ENCODE measurements at places on chromosomes 1 and 21.

DNA sequence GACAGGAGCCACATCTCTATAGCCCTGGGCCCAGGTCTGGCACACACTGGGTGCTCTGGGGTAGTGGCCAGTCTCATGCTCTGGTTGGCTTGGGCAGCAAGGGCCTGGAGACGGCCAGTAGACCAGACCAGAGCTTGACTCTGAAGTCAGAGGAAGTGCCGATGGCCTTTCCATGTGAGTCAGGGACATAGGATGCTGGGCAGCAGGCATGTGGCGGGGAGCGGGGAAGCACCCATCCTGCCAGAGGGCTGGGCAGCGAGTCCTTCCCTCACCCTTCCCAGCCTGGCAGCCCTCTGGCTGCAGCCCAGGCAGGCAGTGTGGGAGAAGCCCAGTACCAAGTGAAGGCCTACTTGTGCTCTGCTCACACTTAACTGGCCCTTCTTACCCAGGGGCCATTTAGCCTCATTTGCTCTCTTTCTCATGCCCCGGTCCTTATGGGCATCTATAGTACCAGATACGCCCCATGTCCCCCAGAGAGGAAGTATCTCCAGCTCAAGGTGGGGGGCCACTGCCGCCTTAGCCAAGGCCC is 3.3 kb downstream of the GPR153 start:
- DNase-seq, result no peak

DNA sequence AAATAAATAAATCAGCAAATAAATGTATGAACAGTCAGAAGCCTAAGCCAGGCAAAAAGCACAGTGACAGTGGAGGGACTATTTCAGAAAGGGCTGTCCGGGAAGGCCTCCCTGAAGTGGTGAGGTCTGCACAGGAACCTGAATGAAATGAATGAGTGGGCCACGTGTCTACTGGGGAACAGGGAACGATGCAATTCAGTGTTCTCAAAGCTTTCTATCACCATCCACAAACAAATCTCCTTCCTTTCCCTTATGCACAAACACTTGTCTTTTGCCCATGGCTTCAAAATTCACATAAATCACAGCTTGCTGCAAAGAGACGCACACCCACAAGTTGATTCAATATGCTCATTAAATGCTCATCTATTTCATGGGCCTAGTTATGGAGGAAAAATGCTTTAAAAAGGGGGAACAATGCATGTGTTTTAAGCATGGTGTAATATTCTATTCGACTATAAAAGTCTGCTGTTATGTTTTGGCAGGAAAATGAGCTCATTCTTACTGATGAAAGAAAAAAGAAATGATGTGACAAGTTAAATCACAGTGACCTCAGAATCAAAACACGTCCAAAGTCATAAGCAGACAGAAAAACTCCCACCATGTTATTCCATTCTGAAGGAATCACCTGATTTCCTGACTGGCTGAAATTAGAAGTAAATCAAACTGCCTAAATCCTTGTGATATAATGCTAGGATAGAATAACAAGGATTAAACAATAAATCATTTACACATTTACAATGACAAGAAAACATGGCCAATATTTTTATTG is 21.6 kb downstream of the URB1 start:
- no peak for DNase-seq

DNA sequence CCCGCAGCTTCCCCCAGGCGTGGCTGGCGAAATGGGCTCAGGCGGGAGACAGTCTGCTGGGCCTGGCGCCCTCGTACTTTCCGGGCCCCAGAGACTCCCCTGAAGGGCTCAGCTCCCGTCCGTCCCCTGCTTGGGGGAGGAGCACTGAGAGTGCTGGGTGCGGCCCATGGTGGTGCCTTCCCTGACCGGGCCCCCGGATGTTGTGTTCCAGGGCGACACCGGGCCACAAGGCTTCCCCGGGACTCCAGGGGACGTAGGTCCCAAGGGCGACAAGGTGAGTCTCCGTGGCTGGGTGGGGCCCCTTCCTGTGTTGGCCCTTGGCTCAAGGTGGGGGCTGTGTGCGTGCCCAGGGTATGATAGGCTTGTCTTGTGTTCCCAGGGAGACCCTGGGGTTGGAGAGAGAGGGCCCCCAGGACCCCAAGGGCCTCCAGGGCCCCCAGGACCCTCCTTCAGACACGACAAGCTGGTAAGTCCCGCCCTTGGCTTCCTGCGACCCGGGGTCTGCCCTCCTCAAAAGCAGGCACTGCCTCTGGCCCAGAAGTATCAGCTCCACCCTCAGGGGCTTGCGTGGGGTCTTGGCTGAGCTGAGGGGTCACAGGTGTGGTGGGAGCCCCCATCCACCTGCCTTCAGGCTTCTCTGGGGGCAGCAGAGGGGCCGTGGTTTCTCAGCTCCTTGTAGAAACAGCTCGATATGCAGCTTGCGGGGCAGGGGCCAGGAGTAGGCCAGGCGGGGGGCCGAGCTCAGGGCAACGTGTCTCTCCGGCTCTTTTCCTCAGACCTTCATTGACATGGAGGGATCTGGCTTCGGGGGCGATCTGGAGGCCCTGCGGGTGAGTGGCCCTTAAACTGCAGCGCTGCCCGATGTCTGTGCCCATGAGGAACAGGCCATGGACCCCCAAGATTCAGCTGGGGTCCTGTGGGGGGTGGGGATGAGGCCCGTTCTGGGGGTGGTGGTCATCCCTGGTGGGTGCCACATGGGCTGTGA is 62.3 kb downstream of the SLC19A1 start:
- DNase-seq, result no peak

DNA sequence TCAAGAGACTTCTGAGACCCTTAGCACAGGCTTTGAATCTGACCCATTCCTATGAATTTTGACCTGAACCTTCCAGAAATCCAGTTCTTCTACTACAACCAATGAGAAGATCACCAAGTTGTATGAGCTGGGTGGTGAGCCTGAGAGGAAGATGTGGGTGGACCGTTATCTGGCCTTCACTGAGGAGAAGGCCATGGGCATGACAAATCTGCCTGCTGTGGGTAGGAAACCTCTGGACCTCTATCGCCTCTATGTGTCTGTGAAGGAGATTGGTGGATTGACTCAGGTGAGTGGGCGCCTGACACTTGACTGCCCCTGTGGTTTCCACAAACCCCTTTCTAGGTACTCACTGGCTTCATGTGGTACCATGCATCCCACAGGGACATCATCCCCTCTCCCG is 20.0 kb upstream of the PIGV start:
- DNase-seq, result no peak

DNA sequence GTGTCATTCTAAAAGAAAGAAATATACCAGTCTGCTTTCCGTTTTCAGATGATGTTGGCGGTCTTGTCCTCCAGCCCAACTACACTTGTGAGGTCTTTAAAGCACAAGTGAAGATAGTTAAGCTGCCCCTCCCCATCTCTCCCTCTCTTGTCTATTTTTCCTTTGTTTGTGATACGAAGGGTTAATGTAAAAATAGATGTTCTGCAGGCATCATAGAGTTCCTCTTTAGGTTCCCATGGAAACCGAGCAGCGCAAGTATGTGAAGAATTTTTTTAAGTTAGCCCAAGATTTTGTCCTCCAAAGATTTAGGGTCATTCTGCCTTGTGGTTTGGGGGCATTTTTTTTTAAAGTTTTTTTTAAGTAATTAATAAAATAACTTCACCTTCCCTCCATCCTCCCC is 232.4 kb upstream of the AJAP1 start:
- peak; percentile 1 for DNase-seq

DNA sequence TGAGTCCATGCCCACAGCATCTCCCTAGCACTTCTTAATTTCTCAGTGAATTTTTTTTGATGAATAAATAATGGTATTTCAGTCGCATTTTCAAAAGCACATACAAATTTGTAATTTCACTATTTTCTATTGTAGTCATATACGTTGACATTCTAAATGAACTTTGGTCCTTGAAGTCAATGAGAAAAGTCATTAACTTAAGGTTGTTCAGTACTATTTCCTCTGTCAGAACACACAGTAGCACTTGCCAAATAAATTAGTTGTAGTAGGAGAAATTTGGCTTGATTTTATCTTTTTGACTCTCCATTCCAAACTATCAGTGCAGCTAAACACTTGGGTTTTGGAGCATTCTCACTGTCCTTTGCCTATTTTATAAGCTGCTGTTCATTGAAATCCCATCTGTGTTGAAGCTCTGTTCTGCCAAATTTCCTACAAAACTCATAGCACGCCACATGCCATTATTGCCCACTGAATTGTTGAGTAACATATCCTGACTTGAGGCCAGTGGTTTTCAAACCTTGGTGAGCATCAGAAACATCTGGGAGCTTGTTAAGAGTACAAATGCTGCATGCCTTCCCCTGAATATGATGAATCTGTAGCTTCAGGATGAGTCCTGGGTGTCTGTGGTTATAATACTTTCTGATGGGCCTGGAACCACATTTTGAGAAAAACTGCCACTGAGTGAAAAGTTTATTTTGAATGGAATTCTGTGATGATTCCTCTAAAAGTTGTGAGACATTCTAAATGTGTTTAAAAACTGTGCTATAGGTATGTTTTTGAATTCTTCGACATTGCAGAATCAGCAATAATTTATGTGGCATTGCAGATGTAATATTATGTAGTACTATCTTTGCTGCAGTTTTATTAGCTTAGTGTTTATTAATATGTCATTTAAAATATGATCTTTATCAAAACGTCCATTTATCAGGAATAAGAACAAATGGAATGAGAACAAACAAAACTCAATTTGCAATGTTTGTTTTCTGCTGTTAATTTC is 78.9 kb downstream of the DNM3 start:
- no peak for DNase-seq

- DNase-seq, result no peak
These were observed 7.6 kb downstream of the DENND2D start for GRCh38 chr1:111192658-111193519.

GRCh38 chr1:167197692-167198091 is 23.0 kb upstream of the POU2F1 start:
- DNase-seq, result peak; percentile 21

DNA sequence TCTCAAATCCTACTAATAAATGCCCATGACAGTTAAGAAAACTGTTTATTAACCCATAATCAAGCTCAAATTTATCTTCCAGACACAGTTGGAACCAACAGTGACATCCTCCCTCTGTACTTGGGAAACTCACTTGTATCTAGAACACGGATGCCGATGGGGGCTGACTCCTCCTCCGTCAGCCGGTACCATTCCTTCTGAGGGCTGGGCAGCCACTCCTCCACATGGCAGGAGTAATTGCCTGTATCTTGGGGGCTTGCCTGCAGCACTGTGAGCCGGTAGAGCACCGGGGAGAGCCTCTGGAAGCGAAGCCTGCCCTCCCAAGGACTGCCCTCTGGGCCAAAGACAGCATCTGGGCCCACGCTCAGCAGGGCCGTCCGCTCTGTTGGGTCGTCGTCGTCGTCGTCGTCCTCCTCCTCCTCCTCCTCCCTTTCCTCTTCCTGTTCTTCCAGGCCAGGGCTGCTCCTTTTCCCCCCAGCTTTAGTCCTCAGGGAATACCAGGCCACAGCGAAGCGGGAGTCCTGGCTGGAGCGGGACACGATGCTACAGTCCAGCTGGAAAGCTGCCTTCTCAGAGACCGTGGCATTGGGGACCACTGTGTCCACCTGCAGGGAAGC is 8.5 kb upstream of the CD58 start:
- no peak for DNase-seq

DNA sequence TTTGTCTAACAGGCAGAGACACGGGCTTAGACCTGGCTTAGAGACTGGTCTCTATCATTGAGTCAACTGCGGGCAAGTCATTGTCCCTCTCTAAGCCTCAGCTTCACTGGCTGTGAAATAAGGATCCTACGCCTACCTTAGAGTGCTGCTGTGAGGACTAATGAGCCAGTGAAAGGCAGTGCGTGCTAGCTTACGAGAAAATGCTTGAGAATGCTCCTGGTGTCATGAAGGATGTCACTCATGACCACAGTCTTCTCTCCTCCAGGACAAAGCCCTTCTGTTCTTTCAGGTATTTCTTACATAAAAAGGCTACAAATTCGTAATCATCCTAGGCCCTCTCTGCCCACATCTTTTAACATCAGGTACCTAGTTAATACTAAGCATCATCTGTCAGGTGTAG is 16.5 kb upstream of the A3GALT2 start:
- no peak for DNase-seq

- no peak for DNase-seq
These were observed 39.5 kb downstream of the TRIM11 start for GRCh38 chr1:228366866-228367741.

- no peak for DNase-seq
These were observed 305.4 kb downstream of the TTLL7 start for GRCh38 chr1:83693427-83694126.

GRCh38 chr1:149885339-149886120 is 13.8 kb upstream of the BOLA1 start:
- peak; percentile 88 for DNase-seq

- DNase-seq, result no peak
These were observed 107.9 kb upstream of the SERTAD4 start for GRCh38 chr1:210124736-210125135.

DNA sequence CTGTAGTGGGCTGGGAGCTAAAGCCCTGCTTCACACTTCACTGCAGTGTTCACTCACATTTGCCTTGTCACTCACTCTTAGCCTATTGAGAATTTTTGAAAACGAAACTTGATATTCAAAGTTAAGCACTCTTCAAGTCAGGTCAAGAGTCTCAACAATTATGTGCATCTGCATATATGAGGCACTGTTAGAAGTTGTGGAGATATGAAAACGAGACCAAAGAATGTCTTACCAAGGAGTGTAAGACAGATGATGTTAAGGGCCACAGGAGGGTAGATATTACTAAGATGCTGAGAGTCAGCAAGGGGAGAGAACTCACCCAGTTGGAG is 64.7 kb upstream of the GJA8 start:
- no peak for DNase-seq

DNA sequence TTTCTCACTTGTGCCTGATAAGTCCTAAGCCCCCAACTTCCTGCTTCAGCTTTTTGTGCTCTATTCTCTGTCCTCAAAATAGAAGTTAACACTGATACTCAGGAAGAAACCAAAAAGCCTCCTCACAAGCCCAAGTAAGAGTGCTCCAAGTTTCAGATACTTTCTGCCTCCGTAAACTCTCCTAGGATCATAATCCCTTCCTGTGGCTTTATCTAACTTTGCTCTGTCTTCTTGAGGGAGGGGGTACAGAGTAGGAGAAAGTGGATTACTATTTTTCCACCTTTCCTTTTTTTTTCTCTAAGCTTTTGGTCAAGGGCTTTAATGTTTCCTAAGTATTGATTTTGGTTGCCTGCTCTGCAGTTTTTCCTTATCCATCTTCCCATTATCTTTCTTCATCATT is 54.6 kb downstream of the DPH5 start:
- no peak for DNase-seq

DNA sequence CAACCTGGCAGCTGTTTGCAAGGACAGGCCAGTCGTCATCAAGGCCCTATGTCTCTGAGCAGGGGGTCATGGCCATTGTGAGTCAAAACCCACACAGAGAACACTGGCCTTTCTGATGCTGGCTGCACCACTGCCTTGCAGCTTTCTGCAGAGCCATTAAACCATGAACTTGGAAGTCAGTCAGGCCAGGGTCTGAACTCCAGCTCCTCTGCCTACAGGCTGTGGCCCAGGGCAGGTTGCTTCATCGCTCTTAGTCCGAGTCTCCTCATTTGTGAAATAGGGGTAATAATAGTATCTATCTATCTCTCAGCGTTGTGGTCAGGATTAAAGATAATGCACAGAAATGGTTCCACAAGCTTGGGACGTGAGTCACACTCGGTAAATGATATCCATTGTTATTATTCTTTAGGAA is 35.8 kb upstream of the HIVEP3 start:
- DNase-seq, result no peak
